ENCODE measurements at places on chromosomes 16 and 17.
A peak's percentile ranks its signal among the peaks of the same experiment; 100 is the strongest.

- DNase-seq: no peak
Measured at GRCh38 chr17:50745631-50746030, 21.7 kb downstream of the ANKRD40CL start.

GRCh38 chr16:27749547-27749875 is 199.6 kb downstream of the KATNIP start:
- no peak for DNase-seq

DNA sequence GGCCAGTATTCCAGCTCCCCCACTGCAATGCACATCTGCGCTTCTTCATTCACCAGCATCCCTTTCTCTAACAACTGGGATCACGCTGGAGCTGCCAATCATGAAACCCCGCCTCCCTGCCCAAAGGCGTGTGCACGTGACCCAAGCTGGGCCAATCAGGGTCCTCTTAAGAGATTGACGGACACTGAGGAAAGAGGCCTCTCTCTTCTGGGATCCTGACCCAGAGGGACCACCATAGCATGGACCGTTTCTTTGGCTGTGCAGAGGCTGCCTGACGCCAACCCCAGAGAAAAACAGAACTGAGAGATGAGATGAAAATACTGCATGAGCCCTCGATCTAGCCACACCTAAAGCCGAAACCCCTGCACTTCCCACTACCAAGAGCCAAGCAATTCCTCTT is 32.0 kb downstream of the COTL1 start:
- DNase-seq: peak; percentile 14

- DNase-seq: no peak
Measured at GRCh38 chr17:57569021-57569420, 176.1 kb downstream of the CCDC182 start.

- no peak for DNase-seq
Measured at GRCh38 chr17:12320286-12320685, 299.6 kb downstream of the MAP2K4 start.

- DNase-seq: no peak
Measured at GRCh38 chr17:37568350-37569053, 40.7 kb downstream of the SYNRG start.

GRCh38 chr16:4016658-4017057 is 99.6 kb downstream of the ADCY9 start:
- no peak for DNase-seq

GRCh38 chr17:78231991-78232858 is 794 bp downstream of the TMEM235 start:
- DNase-seq: peak; percentile 41

- DNase-seq: no peak
Measured at GRCh38 chr17:14119546-14119945, 50.2 kb downstream of the COX10 start.

- DNase-seq: peak; percentile 59
Measured at GRCh38 chr17:2042390-2042847, 597 bp downstream of the OVCA2 start.

- no peak for DNase-seq
Measured at GRCh38 chr17:79950306-79950705, 85.4 kb downstream of the TBC1D16 start.

GRCh38 chr16:47617732-47618131 is 156.6 kb downstream of the PHKB start:
- no peak for DNase-seq

- peak; percentile 96 for DNase-seq
Measured at GRCh38 chr17:7842380-7843256, 8.6 kb downstream of the KDM6B start.

GRCh38 chr17:43559161-43559816 is 13.1 kb upstream of the ETV4 start:
- DNase-seq: no peak

DNA sequence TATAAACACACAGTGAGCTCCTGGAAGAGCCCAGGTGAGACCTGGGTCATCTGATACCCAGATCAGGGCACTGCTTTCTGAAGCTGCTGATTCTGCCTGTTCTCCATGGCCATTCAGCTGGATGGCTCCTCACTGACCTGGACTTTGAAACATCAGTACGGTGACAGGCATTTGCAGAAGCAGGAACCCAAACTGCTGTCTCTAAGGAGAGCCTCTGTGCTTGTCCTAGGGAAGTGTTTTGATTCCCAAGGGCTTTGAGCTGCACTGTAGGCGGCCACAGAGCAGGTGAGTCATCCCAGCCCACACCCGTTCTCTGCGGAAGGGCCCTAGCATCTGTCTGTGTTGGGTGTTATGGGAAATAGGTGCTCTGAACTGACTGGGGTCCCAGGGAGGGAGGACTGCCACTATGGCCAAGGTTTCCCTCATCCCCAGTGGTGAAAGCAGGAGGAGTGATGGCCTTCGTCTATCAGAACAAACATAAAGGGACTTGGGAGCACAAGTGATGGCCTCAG is 60.7 kb upstream of the ADCY9 start:
- DNase-seq: peak; percentile 79

DNA sequence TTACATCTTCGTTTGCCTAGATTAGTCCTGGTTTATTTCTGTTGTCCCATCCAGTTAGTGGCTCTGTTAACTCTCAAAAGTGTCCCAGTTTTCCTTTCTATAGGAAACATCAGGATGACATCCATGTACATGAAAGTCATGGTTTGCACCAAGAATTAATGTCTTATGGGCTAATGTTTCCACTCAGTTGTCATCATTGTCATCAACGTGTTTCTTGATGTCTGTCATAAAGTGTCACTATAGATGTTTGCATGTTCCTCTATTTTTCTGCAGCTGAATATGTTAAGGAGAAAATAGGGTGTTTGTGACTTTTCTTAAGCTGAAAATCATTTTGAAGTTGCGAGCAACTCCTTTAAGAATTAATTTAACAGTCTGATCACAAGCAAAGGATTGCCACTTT is 567.0 kb downstream of the TMEM114 start:
- DNase-seq: no peak

GRCh38 chr17:28488533-28489276 is 15.3 kb downstream of the SLC13A2 start:
- DNase-seq: no peak

GRCh38 chr17:50329716-50330115 is 16.2 kb upstream of the XYLT2 start:
- no peak for DNase-seq

- DNase-seq: peak; percentile 38
Measured at GRCh38 chr17:74855323-74855722, 4.4 kb downstream of the GRIN2C start.

- DNase-seq: no peak
Measured at GRCh38 chr17:45101546-45101882, 30.8 kb downstream of the PLCD3 start.

DNA sequence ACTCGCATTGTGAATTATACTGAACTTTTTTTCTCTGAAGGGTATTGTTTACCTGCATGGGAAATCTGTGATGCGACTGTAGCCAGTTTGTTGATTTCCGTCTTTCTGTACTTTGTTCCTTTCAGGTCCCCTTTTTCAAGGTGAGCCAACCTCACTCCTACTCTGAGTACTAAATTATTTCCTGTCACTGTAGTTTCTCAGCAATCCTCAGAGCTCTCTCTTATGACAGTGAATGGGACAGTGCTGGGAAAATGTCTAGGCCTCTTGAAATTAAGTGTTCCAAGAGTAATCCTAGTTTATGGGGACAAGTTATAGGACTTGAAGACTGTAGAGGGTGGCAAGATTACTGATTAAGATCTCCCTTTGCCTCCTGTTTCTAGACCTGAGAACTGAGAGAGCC is 167.6 kb downstream of the CNTNAP4 start:
- no peak for DNase-seq

DNA sequence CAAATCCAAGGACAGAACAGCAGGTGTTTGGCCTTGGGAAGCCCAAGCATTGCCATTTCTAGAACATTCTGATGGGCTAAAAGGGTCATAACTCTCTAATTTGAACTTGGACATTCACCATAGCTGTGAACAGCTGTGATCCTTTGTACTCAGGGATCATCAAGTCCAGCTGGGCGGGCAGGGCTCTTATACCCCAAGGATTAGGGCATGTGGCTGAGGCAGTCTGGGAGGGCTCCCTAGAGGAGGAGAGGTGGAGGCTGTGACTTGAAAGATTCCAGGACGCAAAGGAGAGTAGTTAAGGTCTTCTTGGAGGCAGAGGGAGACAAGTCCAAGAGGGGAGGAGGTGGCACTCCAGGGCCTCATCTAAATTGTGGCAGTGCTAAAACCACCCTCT is 233.1 kb upstream of the GSE1 start:
- DNase-seq: no peak

- DNase-seq: peak; percentile 21
Measured at GRCh38 chr17:56305007-56305406, 151.7 kb downstream of the ANKFN1 start.

DNA sequence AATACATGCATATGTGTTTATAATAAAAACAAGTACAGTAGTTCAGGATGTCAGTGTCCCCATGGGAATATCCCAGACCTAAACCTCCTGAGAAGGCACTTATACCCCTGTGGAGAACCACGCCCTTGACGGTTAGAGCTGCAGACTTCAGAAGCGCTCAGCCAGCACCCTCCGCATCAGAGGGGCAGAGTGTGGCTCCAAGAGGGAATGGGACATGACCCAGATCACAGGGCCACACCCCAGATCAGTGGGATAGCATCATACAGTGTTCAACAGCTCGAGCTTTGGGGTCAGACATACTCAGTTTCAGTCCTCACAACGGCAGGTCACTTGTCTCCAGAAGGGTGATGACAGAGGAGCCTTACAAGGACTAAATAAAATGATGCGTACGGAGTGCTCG is 45.8 kb upstream of the ZNF423 start:
- no peak for DNase-seq

DNA sequence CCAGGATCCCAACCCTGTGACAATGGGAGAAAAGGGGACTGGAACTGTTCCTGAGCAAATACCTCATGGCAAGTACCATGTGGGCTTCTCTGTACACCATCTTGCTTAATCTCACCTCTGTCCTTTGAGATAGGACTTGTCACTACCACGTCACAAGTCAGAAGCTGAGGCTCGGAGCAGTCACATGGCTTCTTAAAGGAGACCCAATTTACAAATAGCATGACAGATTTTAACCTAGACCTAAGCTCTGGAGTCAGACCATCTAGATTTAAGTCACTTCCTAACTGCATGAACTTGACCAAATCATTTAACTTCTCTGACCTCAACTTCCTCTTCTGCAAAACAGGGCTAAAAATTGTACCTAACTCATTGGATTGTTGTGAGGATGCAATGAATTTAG is 36.0 kb upstream of the CCL1 start:
- DNase-seq: no peak

DNA sequence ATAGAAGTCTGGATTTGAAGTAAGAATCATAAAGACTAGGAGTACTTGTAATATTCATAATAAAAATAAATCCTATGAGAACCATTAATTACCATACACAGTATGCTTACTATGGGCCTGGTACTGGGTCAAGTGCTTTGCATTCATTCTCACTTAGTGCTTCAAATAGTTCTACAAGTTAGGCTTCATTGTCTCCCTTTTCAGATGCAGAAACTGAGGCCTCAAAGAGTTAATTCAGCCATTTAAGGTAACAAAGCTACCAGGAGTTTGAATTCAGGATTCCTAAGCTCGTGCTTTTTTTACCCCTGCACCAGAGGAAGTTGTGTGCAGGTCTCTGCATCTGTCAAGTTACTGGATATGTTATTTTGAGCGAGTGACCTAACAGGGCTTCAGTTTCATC is 1098.4 kb upstream of the EEF2KMT start:
- no peak for DNase-seq

DNA sequence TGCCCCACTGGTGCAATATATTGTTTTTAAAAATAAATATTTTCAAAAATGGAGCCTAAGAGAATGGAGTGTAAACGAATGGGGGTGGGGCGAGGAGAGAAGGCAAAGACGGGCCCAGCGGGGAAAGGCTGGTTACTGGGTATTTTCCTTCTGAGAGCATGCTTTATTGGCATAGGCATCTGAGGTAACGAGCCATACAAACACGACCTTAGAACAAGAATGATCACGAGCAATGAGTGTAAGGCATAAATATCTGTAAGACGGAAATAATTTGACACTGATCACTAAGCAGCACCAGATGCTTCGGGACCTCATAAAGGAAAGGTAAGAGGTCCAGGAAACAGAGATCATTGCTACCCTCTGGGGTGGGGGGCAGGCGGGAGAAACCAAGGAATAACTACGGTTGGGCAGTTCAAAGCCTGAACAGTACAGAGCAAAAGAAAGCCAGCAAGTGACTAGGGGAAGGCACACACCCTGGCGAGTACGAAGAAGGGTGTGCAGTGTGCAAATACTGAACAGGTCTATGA is 959 bp downstream of the SSH2 start:
- peak; percentile 55 for DNase-seq

GRCh38 chr17:50828508-50829170 is 6.7 kb upstream of the WFIKKN2 start:
- DNase-seq: no peak

DNA sequence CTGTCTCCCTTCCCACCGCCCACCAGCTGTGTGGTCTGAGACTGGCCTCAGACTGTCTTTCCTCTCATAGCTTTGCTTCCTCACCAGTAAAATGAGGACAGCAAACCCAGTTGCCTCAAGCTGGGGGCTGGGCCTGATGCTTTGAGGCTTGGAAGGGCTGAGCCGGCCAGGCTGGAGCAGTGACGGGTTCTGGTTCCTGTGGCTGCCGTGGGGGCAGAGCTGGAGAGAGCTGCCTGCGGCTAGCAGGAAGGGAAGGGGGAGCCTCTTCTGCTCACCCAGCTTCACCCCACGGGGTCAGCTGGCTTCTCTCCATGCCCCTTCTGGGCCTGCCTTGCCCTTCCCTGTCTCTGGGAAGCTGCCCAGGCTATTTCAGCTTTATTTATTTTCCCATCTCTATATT is 23.7 kb downstream of the LASP1 start:
- DNase-seq: no peak

DNA sequence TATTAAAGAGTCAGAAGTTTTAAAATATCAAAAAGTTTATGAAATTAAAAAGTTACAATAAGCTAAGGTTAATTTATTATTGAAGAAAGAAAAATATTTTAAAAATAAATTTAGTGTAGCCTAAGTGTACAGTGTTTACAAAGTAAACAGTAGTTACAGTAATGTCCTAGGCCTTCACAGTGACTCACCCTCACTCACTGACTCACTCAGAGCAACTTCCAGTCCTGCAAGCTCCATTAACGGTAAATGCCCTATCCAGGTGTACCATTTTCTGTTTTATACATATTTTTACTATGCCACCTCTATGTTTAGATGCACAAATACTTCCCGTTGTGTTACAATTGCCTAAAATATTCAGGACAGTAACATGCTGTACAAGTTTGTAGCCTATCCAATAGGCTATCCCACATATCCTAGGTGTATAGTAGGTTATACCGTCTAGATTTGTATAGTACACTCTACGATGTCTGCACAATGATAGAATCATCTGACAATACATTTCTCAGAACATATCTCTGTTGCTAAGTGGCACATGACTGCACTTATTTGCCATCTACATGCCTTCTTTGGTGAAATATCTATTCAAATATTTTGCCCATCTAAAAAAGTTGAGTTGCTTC is 67.2 kb upstream of the WSB1 start:
- peak; percentile 85 for DNase-seq
